Renal cortex interstitium (tissue), 15 donors: ENCODE measurements at places on chromosomes 5 and 9. TPM values are rescaled to one million over a fixed set of nuclear protein-coding genes. Genes with fewer than 3 reads are reported as not detected.

DNA sequence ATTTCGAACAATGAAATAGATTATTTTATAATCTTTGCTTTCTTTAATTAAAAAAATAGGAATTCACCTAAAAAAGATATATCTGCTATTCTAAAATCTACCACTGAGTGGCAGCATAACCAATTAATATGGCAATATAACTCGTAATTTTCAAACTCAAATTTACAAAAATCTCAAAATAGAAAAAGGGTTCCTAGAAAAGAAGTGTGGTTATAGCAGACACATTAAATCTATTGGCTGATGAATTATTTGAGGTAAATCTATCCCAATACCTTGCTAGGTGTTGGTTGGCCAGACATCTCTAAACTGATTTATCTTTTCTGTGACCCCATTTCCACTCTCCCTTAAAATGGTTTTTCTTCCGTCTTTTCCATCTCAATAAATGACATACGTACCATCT lies 30.2 kb upstream of the NRG2 start:
- DNase-seq: no peak

DNA sequence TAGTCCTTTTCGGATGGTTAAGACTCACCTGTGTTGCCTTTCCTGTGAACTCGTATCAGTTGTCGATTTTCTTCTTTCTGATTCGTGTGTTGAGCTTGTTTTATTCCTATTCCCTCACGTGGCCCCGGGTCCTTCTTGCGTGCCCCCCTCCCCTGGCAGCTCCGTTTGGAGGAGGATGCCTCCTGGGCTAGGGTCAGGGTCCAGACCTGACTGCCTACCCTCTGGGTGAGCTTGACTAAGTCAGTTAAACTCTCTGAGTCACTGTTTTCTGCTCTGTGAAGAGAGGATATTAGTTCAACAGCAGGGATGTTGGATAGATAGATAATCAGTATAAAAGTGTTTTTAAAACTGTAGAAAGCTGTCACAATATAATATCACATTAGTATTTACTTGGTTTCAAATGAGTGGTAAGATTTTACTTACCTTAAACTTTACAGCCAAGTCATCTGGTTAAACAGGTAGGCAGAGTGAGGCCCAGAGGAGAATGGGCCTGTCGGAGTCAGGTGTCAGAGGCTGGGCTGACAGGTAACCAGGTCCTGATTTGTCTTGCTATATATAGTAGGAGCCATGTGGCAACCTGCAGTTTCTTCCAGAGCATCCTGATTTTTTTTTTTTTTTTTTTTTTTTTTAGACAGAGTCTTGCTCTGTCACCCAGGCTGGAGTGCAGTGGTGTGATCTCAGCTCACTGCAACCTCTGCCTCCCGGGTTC lies 24.2 kb downstream of the PPARGC1B start:
- DNase-seq: no peak

- DNase-seq: no peak
Measured at GRCh38 chr5:2740876-2741555, 10.5 kb downstream of the IRX2 start.

DNA sequence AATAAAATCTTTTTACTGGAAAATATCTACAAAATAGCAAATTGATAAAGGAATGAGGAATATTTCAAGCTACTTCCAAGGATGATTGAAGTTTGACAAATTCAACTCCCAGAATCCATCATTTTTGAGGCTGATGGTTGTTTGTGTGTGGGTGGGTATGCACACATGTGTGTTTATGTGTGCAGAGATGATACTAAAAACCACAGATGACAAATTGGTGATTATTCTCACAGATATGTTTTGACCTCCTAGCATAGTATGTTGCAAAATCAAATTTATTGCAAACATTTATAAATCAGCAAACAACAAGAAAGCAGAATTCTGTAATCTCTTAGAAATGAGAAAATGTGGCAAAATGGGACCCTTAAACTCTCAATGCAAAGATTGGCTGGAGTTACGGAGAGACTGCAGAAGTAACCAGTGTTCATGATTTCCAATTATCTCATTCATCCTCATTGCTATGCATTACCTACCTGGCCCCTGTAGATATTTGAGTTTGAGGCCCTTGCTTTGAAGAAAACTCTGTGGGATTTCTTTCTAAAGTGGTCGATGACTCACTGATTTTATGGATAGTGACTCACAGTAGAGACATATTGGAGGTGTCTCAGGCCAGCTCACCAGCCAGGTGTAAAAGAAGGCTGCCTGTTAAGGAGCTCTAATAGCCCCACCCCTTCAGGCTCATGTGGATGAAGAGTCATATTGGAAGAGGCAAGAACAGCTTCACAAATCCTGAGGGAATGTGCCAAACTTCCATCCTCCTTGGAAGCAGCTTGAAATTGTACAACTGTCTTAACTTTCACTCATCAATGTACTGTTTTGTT lies 44.6 kb upstream of the TMC1 start:
- DNase-seq: no peak

DNA sequence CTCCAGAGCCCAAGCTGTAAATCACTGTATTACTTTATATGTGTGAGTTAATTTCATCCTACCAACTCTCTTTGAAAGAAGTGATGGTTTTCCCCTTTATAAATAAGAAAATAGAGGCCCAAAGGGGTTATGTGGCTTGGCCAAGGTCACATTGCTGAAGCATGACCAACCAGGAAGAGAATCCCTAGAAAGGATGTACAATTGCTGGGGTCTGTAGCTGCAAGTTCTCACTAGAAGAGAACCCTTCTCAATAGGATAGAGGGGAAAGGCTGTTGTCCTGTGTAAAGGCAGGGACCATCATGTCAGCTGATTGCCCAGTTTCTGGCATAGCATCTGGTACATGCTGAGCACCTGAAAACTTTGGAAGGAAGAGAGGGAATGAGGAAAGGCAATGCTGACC lies 39.0 kb upstream of the FAT2 start:
- DNase-seq: no peak

DNA sequence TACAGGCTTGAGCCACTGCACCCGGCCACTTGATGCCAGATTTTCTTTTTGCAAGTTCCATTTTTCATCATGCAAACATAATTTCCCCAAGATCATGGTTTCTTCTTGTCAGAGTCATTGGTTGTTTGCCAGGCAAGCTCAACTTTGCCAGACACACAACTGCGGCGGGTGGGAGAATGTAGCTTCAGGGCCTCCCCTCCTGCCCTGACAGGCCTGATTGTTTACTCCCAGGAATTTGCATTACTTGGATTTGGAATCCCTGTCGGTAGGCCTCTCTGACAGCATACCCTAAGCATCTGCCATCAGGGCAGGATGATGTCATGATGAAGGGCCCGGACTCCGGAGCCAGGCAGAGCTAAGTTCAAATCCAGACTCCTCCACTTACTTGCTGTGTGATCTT lies 15.1 kb downstream of the RPS14 start:
- DNase-seq: no peak

DNA sequence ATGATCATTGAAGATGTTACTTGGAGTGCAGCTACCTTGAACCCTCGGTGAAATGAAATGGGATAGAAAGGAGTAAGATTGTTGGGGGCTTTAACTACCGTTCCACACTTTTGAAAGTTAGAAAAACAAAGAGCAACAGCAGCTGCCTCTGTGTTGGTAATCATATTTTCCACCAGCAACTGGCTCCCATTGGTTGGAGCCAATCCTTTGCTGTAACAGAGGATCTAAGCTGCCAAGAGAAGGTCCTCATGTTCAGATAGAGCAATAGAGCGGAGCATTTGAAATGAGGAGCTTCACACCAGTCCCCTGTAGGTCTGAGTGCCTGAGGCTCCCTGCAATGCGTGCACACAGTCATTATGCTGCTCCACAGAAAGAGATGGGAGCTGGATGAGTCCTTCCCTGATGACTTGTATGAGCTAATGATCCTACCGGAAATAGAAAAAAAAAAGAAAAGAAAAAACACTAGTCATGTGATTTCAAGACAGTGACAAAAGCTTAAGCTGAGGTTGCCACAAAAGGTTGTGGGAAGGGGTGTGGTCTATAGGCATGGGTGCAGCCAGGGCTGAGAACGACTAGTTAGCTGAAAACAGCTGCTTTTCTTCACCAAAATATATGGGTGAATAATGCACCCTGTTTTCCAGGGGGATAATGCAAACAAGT lies 300.7 kb downstream of the MLLT3 start:
- DNase-seq: no peak

SLC23A1 gene
- 14.2 TPM for polyA plus RNA-seq

GDF9 gene
- polyA plus RNA-seq: 1.3 TPM

TLX3 gene
- not detected for polyA plus RNA-seq
